Stimulated activated CD4-positive, alpha-beta T cell treated with anti-CD3 and anti-CD28 coated beads, Interleukin-2, amount 100 ng/mL, for 24 hours (primary cell): ENCODE measurements at places on chromosomes 16 and 17.

GRCh38 chr17:68315930-68316329 is 24.6 kb downstream of the ARSG start:
- no peak for DNase-seq

DNA sequence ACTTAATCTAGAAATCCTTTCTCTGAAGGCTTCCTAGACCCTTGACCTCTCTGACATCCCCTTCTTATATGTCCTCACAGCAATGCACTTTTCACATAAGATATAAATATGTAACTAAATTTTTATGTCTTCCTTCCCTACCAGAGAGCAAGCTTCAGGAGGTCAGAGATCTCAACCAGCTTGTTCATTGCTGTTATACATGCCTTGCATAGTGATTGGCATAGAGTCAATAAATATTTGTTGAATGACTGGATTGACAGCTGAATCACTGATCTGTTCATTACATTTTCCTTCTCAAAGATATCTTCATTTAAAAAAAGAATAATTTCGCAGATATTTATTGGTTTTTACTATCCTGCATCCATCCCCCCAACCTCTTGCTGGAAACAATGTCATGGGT is 29.5 kb downstream of the HYDIN start:
- no peak for DNase-seq

DNA sequence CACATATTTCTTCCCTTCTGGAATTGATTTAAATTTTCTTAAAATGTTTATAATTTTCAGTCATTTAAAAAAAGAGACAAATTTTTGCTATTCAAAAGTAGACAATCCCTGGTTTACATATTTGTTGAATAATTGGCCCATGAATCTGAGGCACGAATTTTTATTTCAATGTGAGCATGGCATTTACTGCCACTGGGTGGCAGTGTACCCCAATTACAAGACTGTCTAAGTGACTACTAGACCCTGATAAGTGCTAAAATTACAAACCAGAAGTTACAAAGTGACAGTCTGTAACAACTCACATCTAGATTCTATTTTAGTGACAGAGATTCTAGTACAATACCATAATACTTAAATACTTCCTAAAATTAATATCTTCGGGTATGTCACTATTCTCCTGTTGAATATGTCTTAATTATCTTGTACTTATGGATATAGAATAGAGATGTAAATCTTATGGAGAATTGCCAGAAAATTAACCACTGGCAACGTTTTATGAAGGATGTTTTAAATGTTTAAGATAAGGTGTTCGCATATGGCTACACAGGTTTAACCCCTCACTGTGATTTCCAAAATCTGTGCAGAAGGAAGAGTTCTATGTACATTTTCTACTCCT is 235.8 kb downstream of the MAP2K4 start:
- peak; percentile 4 for DNase-seq

DNA sequence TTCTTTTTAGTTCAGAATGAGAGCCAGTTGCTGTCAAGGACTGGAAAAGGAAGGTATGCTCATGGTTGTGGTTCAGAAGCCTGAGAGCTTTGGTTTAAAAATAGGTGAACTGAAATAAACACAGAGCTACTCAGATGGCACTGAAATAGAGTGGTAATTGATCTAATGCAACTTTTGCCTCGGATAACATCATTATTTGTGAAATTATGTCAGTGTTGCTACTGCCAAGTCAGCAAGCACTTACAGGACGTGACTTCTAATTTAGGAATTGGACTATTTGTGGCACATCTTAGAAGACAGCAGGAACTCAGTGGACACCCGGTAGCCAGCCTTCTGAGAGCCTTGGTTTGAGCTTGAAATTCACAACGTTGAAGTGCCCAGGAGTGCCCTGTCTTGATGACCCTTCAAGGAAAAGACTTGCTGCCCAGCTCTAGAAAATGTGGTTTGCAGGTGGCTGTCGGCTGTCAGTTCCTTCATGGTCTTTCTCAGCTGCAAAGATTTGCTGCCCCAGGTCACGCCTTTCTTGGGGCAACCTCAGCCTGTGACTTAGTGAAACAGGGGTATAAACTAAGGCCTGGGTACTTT is 42.0 kb upstream of the XYLT1 start:
- no peak for DNase-seq

DNA sequence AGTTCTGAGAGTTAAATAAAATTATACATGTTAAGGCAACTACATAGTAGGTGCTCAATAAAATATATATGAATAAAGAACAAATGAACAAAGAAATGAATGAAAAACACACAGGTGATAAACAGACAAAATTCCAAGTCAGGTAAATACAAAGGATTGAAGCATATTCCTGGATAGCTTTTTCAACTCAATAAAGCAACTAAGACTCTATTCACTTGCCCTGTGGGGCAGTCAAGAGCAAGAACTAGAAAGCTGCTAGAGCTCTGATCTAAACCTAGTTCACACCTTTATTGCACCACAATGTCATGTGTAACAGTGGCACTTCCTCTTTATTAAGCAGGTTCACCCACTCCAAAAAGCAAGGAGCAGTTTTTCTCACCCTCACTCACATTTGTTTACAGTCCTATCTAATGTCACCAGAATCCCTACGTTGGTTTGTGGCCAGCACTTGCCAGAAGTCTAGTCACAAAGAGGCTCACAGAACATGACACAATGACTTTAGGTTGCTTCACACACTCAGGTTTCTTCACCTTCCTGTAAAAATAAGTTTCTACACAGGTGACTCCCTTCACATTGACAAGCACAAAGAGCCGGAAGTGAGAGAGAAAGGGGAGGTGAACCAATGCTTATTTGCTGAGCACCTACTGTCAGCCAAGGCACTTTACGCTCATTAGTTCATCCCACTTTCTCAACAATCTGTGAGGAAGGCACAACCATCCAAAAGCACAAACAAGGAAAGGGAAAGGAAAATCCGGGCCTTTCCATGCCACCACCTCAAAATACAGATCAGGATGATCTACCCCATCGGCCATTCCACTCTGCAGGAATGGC is 70.8 kb downstream of the XPO6 start:
- DNase-seq: no peak

GRCh38 chr17:44581868-44582267 is 24.6 kb downstream of the FZD2 start:
- DNase-seq: no peak

DNA sequence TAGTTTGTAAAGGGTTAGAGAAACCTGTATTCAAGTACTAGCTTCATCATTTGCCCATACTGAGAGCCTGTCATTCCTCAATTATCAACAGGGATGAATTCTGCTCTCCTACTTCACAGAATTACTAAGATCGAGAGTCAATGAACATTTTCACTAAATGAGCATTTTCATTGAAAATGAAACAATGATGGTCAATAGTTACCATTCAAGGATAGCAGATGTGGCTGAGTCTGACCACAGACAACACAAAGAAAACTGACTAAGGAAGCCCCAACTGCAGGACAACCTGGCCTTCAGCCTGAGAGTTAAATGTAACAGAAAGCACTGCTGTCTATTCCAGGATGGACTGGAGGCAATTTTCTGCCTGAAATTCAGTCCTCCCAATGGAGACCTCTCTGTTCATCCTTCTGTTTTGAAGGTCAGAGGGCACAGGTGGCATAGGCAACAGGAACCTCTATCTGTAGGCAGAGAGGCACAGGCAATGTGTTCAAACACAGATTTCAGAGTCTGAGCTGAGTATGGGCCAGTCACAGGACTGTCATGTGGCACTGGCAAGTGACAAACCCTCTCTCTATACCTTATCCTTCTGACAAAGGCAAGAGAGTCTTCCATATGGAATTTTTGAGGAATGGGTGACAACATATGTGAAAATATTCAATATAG is 19.5 kb downstream of the TRAF4 start:
- no peak for DNase-seq

DNA sequence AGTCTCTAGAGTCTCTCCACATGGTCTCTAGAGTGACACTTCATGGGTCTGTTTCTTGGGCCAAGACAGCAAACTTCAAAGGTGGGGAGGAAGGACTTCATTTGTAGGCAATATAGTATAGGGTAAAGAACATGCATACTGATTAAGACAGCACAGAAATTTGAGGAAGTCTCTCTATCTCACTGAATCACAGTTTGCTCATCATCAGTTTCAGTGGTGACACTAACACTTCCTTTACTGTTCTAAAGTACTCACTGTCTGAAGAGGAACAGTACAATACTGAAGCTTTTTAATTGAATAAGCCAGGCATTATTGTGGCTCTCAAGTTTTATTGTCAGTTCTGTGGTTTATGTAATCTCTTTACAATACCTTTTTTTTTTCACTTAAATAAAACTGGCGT is 656.4 kb upstream of the CDH8 start:
- DNase-seq: no peak

DNA sequence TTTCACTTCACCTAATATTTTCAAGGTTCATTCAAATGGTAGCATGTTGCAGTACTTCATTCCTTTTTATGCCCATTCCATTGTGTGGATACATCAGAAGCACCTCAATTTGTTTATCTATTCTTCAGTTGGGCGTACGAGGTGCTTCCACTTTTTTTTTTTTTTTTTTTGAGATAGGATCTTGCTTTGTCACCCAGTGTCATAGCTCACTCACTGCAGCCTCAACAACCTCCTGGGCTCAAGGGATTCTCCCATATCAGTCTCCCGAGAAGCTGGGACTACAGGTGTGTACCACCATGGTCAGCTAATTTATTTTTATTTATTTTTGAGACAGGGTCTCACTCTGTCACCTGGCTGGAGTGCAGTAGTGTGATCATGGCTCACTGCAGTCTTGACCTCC is 22.5 kb upstream of the SPNS3 start:
- no peak for DNase-seq

GRCh38 chr17:21774263-21774662 is 81.9 kb downstream of the KCNJ18 start:
- DNase-seq: no peak

- peak; percentile 85 for DNase-seq
These were observed 579 bp upstream of the CYBA start for GRCh38 chr16:88651276-88651988.

GRCh38 chr16:12341423-12341822 is 364.9 kb downstream of the SNX29 start:
- no peak for DNase-seq
